Fibroblast of lung (primary cell): ENCODE measurements at places on chromosomes 12 and 14. TPM values are rescaled to one million over a fixed set of nuclear protein-coding genes. Genes with fewer than 3 reads are reported as not detected.

Gene ARPC3
- total RNA-seq: 136 and 169 TPM in 2 replicates

Gene DEGS2
- under 0.01 and 0.26 TPM in 2 replicates for total RNA-seq

Gene FOXG1
- total RNA-seq: not detected in 2 replicates

Gene OAS1
- total RNA-seq: 1.8 and 3.6 TPM in 2 replicates

Gene CD27
- 0.17 TPM in 1 of 2 replicates, not detected in the other for total RNA-seq

Gene DCN
- 586 and 902 TPM in 2 replicates for total RNA-seq

Gene VWF
- total RNA-seq: 0.26 and 1.7 TPM in 2 replicates

Gene IRAK3
- total RNA-seq: 7.4 and 11.1 TPM in 2 replicates

Gene AKAP3
- 1.5 and 2.8 TPM in 2 replicates for total RNA-seq
